ENCODE measurements at places on chromosomes 7 and 10. TPM values are rescaled to one million over a fixed set of nuclear protein-coding genes. Genes with fewer than 3 reads are reported as not detected.

Gene TFR2
- total RNA-seq: 9.1 TPM

Gene PTEN
- 88.9 TPM for total RNA-seq

Gene FASTK
- total RNA-seq: 95.0 TPM

Gene STEAP2
- total RNA-seq: 4.1 TPM

Gene UNC5B
- 1.1 TPM for total RNA-seq

Gene SPRN
- 0.64 TPM for total RNA-seq

Gene SCRN1
- total RNA-seq: 189 TPM

Gene CEP41
- 13.2 TPM for total RNA-seq

Gene PPP1R9A
- total RNA-seq: 5.0 TPM

Gene PRSS2
- total RNA-seq: 22.4 TPM

Gene SCART1
- total RNA-seq: 0.57 TPM

Gene SPDYE5
- total RNA-seq: not detected

Gene LDB3
- total RNA-seq: 0.15 TPM

Gene RPEL1
- total RNA-seq: 0.10 TPM

Gene OR2A12
- not detected for total RNA-seq

Gene INSYN2A
- not detected for total RNA-seq

Gene ST8SIA6
- 0.82 TPM for total RNA-seq

Gene BAMBI
- 3.9 TPM for total RNA-seq

Gene GBX1
- total RNA-seq: not detected

Gene LSM8
- 27.9 TPM for total RNA-seq

Gene DGKB
- not detected for total RNA-seq

Gene PHYHIPL
- total RNA-seq: not detected

Gene SMURF1
- 47.0 TPM for total RNA-seq

Gene CALHM3
- total RNA-seq: not detected

Gene SFXN2
- total RNA-seq: 11.6 TPM

Gene HABP2
- 0.13 TPM for total RNA-seq

Gene TRIM74
- total RNA-seq: 0.46 TPM

Gene POLR2J
- 69.4 TPM for total RNA-seq

Gene ASAH2
- total RNA-seq: 6.5 TPM

Gene MYPN
- 39.1 TPM for total RNA-seq

Gene AGR2
- total RNA-seq: 147 TPM

Gene AP1S1
- 74.2 TPM for total RNA-seq

Measured in Panc1 (cell line).